ENCODE measurements at places on chromosomes 12 and 14.

DNA sequence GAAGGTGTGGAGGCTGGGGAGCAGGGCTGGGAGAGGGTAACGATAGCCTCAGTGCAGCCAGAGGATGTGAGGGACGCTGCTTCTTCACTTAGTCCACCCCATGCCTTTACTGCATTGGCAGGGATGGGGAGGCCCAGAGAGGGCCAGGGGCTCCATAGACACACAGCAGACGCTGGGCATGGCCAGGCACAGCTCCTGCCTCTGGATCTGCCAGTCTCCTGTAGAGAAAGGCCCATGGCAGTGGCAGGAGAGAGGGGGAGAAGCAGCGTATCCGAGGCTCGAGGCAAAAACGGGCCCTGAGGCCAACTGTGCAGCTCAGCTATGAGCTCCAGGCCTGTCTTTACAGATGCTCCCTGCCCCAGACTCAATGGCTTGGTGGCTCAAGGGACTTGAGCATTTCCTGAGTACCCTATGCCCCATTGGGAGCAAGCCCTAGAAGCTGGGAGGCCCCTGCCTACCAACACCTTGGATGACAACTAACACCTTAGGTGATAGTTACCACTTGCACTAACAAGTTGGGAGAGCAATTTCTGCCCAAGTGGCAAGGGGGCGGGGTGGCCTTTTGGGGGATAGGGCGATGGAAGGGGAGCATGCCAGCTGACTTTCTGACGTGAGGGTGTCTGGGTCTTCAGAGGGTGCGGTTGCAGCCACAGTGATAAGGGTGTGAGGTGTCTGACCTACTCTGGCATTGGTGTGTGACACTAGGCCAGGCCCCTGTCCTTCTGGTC lies 5.0 kb upstream of the LBHD2 start:
- no peak for DNase-seq

GRCh38 chr12:26047401-26048226 lies 77.2 kb downstream of the BHLHE41 start:
- DNase-seq = no peak

DNA sequence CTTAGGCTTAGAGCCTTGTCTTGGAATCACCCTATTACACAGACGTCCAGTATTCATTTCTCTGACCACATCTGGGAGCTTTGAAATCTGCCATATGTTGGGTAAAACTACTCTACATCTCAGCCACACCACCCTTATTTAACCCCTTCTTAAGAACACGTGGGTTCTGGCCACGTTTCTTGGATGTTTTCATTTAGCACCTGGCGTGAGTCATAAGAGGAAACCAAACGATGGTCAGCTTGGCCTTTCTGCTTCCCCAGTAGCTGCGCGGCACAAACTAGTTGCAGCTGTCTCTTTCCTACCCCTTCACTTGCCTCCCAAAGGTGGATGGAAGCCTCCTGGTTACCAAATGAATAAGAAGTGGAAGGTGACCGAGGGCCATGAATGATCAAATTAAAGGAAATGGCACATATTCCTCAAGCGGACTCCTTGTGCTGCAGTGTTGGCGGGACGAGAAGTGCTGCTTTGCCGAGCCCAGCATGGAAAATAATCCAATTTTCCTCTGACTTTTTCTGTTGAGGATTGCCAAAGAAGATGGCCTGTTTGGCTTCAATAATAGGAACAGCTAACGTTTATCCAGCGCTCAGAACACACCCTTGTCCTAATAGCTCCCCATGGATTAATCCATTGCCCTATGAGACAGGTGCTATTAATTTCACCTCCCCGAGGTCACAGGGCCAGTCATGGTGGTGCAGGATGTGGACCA lies 154.1 kb downstream of the ZNF664 start:
- no peak for DNase-seq

GRCh38 chr12:75196865-75197264 lies 12.8 kb downstream of the KCNC2 start:
- no peak for DNase-seq

DNA sequence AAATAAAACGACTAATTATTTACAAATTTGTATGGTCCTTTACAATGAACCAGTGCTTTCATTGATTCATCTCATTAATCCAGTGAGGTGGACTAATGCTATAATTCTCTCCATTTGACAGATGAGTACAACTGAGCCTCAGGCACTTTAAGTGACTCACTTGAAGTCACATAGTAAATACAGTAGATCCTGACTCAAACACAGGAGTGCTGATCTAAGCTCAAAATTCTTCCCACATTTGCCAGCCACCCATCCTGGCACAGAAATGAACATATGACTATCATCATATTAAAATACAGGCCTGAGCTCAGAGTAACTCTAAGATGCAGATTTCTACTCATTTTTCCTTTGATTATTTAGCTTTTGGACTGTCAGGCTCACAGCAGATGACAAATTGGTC lies 30.6 kb downstream of the SLC16A7 start:
- no peak for DNase-seq

All from GM12892 (cell line).